ENCODE measurements at places on chromosomes 3 and 15.

- DNase-seq, result no peak
Measured at GRCh38 chr15:63389902-63390670, 8.4 kb upstream of the CA12 start.

DNA sequence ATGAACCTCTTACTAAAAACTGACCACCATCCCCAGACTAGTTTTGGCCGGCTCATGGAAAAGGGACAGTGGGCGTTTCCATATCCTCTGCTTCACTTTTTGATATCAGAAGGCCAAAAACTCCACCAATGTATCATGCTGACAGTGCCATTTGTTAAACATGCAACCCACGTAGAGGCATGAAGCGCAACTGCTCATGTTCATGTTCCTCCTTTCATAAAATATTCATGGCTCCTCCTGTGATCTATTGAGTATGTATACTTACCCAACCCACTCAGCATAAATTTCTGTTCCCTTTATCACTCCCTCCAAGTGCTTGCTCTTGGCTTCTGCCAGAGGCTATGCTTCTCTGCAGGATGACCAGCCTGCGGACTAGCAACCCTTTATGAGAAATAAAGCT is 58.7 kb upstream of the TGFBR2 start:
- no peak for DNase-seq

DNA sequence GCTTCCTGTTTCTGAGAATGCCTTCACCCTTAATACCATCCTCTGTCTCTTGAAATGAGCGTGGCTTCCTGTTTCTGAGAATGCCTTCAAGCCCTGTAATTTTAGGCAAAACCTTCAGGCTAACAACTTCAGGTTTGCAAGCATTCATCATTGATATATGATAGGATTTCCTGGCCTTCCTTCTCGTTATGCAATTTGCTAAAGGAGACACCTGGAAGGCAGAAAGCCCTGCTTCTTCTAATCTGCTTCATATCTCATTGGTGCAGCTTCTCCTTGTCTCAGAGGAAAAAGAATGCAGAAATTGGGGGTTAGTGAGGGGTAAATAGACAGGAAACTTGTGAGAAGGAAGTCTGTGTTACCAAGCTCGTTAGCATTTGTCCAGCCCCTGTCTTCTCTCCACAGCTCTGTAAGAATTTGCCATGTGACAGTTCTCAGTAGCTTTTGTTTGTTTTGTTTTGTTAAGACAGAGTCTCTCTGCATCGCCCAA is 7.3 kb downstream of the ARL6IP5 start:
- DNase-seq, result peak; percentile 18

- no peak for DNase-seq
Measured at GRCh38 chr3:172524611-172525010, 1.4 kb upstream of the TNFSF10 start.

DNA sequence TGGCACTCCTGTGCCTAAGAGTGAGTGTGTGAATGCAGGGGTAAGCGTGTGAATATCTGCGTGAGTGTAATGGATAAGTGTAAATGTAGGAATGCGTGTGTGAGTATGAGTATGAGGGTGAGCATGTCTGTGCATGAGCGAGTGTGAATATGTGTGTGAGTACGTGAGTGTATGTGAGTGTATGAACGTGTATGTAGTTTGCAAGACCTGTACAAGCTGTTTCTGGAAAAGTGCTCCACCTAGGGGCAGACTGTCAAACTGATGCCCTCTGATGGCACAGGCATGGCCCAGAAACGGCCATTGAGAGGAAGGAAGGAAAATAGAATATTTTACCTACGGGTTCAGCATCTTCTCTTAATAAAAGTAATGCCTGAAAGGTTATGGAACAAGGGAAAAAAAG is 24.4 kb upstream of the FRMD4B start:
- peak; percentile 20 for DNase-seq

DNA sequence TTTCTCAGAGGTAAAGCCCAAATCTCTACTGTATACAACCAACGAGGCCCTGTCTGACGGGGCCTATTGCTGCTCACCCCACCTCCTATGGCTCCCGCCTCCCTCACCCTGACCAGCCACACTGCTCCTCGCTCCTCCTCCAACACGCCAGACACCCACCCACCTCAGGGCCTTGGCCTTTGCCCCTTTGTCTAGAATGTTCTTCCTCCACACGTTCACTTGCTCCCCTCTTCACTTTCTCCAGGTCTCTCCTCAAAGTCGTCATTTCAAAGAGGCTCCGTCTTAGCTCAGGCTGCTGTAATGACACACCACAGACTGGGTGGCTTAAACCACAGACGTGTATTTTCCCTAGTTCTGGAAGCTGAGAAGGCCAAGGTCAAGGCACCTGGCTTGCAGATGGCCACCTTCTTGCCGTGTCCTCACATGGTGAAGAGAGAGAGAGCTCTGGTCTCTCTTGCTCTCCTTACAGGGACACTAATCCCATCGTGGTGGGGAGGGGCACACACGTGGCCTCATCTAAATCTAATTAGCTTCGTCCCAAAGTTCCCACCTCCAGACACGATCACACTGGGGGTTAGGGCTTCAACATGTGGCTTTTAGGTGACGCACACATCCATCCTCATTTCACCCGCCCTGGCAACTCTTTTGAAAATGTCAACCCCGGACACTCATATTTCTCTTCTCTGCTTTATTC is 98.2 kb downstream of the TLE3 start:
- DNase-seq, result no peak

GRCh38 chr3:124859025-124859424 is 28.1 kb downstream of the ITGB5 start:
- DNase-seq, result no peak

- DNase-seq, result peak; percentile 8
Measured at GRCh38 chr15:70342554-70343548, 245.1 kb upstream of the TLE3 start.

- no peak for DNase-seq
Measured at GRCh38 chr15:73912030-73912596, 14.1 kb upstream of the LOXL1 start.

GRCh38 chr3:155876037-155876436 is 5.6 kb downstream of the GMPS start:
- DNase-seq, result no peak

DNA sequence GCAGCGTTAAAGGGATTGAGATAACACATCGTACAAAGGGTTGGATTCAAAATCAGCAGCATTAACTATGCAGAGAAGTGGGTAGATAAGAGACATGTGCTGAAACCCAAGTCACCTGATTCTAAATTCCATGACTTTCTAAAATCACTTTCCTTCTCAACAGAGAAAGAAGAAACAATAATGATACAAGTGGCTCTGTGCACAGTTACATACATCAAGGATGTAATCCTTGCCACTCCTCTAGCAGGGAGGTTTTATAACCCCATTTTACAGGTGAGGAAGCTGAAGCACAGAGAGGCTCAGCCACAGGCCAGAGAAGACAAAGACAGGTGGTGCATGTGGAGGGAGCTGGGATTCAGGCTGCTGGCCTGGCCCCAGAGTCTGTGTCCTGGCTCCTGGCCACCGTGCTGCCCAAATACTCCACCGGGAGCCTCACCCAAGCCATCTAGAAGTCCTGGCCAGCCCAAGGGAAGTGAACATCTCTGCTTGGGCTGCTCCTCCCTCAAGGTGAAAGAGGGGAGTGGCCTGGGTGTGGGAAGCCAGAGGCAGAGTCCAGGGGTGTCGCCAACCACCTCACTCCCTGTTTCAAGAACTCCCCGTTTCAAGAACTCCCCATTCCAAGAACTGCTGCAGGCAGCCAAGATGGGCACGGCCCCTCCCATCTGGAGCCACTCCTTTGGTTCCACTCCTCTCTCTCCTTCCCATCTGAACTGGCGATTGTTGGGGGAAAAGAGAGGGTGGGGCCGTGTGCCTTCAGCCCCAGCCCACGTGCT is 147.1 kb downstream of the NUP210 start:
- DNase-seq, result no peak

- DNase-seq, result no peak
Measured at GRCh38 chr15:25054329-25054728, 99.5 kb downstream of the SNRPN start.

- no peak for DNase-seq
Measured at GRCh38 chr3:184563561-184563925, 2.0 kb downstream of the EPHB3 start.

DNA sequence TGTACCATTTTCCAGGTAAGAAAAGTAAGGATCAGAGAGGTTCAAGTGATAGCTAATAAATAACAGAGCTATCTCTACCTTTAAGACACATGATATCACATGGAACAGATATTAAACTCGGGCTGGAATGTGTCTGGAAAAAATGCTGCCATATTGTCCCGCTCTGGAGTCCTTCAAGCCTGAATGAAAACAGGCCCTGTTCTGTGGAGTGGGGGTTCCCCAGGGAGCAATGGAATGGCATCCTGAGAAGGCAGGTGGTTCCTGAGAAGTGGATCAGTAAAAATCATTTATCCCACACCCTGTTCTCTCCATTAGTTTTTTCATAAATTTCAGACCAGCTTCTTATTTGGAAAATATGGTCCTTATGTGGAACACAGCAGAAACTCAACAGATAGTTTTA is 57.3 kb upstream of the PRTG start:
- DNase-seq, result no peak

GRCh38 chr3:194301730-194302129 is 49.4 kb downstream of the CPN2 start:
- DNase-seq, result no peak

DNA sequence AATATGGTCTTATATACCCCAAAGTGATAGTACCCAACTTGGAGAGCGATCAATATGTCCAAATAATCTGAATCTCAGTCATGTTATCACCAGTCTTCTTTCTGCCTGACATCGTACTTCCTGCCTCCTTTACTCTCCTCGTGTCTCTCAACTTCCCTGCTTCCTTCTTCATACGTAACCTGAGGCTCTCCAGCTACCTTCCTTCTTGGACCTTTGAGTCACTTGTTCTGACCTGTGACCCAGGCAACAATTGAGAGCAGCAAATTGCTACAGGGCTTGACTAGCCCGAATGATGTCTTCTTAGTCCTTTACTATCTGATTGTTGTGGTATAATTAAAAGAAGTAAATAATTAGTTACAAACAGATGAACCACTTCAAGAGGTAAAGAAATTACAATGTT is 145.9 kb upstream of the MBNL1 start:
- no peak for DNase-seq

DNA sequence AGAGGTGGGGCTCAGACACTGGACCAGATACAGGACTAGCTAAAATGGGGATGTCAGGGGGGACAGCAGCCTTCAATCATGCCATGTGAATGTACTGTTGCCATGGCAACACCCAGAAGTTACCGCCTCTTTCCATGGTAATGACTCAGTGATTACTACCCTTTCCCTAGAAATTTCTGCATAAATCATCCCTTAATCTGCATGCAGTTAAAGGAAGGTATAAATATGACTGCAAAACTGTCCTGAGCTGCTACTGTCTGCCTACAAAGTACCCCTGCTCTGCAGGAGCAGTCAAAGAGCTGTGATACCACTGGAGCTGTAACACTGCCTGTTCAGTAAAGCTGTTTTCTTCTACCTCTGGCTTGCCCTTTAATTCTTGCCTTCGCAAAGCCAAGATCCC is 168.2 kb downstream of the PEAK1 start:
- DNase-seq, result no peak

DNA sequence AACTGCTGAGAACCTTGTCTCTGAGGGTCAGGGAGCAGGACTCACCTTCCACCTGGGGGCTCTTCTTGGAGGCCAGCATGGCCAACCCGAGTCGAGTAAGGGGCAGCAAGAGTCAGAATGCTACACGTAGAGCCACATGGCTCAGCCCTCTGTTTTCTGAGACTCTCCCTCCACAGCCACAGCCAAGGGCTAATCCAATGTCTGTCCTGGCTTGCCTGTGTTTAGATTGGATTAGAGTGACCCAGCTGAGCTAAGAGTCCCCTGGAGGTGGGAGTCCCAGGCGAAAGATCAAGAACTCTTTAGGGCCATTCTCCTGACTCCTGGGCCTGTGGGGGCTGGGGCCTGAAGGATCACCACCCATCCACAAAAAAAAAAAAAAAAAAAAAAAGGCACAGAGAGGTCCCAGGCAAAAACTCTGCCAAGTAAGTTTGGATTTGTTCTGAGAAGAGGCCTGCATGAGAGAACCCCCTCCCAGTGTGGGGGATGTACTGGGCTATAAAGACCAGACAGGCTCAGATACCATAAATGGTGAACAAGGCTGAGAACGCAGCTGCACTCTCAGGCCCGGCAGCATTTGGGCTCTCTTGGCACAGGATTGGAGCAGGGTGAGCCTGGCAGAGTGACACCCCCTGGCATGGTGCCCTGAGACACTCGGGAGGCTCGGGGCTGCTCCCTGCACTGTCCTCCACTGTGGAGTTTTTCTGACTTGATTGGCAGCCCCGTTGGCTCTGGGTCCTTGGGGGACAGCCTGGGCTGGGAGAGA is 88.0 kb upstream of the OSBPL11 start:
- DNase-seq, result no peak

- no peak for DNase-seq
Measured at GRCh38 chr3:126417515-126417914, 22.8 kb downstream of the CFAP100 start.

GRCh38 chr3:9715764-9716437 is 12.3 kb downstream of the CPNE9 start:
- DNase-seq, result no peak

GRCh38 chr3:136109499-136109898 is 86.6 kb downstream of the MSL2 start:
- no peak for DNase-seq

DNA sequence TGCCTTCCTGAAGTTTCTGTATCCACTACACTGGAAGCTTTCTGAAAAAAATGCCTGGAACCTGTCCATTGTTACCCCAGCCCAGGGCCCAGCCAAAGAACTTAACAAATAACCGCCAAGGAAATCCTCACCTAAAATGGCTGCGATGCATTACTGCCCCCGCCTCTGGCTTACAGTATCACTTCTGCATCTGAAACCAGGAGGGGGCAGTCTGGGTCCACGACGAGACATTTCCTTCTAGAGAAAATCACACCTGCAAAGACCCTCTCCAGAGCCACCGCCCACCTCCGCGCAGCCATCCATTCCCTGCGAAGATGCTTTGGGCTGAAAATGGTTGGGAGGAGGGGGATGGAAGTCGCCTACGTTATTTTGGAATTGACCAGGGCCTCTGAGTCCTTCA is 22.4 kb upstream of the CELF6 start:
- peak; percentile 23 for DNase-seq

GRCh38 chr3:32313723-32314473 is 75.4 kb downstream of the CMTM8 start:
- no peak for DNase-seq

- no peak for DNase-seq
Measured at GRCh38 chr15:22258009-22258397, 177.7 kb downstream of the OR4M2 start.

DNA sequence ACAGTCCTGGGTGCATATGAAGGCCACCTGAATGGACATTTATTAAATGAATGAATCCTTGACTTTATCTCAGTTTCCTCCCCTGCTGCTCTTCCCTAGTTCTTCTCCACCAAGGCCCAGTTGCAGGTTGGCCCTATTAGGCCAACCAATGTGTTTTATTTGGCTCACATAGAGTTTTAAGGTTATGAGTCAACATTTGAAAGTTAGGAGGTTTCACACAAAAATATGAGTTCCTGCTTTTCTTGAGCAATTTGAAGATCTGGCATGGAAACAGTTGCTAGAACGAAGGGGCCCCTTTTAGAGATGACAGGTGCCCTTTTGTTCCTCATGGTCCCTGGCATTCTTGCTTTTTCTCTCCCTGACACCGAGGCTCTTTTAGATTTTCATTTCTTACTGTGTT is 83.0 kb upstream of the PDZRN3 start:
- no peak for DNase-seq

All from memory B cell (primary cell).